Subcutaneous adipose tissue (tissue), 4 donors: ENCODE measurements at places on chromosomes 1 and 21. TPM values are rescaled to one million over a fixed set of nuclear protein-coding genes. Genes with fewer than 3 reads are reported as not detected.

Gene EPS8L3
- not detected for total RNA-seq

Gene NCMAP
- total RNA-seq: not detected

Gene CD101
- total RNA-seq: not detected

Gene FAM3B
- total RNA-seq: not detected

Gene VWA1
- 6.0 TPM for total RNA-seq

Gene EDEM3
- total RNA-seq: 49.5 TPM

Gene MAN1C1
- 17.6 TPM for total RNA-seq
